Right renal cortex interstitium (tissue), 3 donors: ENCODE measurements at places on chromosomes 1 and 21.

- DNase-seq = no peak
These were observed 18.7 kb downstream of the DUSP10 start for GRCh38 chr1:221723018-221723847.

- no peak for DNase-seq
These were observed 685.0 kb downstream of the MATN1 start for GRCh38 chr1:30038134-30039025.

GRCh38 chr1:162570718-162571117, 9.2 kb downstream of the UAP1 start:
- DNase-seq = no peak

GRCh38 chr1:94247138-94248094, 10.0 kb upstream of the ARHGAP29 start:
- no peak for DNase-seq

GRCh38 chr1:98929437-98929836, 75.2 kb downstream of the PLPPR5 start:
- DNase-seq = no peak

DNA sequence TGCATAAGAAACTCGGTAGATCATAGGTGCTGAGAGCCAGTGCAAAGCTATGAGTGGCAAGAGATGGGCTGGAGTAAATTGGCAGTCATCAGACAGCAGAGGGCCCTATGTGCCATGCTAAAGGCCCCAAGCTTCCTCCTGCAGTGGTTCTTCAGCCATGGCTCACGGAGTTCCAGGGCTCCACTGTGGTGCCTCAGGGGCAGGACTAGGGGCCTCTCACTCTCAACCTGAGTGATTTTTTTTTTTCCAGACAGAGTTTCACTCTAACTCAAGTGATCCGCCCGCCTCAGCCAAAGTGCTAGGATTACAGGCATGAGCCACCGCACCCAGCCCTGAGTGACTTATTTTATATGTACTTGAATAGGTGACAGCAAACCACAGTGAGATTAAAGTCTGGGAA, 10.4 kb upstream of the GJA8 start:
- no peak for DNase-seq

DNA sequence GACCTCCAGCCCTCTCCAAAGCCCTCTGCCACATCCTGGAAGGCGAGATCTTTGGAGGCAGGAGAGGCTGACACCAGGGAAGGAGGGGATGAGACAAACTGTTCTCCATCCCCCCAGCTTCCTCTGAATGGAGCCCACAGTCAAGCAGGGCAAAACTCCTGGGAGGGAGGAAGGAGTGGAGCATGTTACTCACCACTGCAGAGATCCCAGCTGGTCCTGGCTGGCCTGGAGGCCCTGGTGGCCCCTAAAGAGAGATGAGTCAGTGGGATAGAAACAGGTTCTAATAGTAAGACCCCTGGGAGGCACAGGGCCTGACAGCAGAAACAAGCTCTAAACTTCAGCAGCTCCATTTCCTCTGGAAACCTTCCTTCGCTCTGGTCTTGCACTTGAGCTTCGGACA, 14.0 kb upstream of the PEF1 start:
- DNase-seq = no peak

GRCh38 chr1:2272686-2273400, 44.7 kb downstream of the SKI start:
- DNase-seq = no peak

DNA sequence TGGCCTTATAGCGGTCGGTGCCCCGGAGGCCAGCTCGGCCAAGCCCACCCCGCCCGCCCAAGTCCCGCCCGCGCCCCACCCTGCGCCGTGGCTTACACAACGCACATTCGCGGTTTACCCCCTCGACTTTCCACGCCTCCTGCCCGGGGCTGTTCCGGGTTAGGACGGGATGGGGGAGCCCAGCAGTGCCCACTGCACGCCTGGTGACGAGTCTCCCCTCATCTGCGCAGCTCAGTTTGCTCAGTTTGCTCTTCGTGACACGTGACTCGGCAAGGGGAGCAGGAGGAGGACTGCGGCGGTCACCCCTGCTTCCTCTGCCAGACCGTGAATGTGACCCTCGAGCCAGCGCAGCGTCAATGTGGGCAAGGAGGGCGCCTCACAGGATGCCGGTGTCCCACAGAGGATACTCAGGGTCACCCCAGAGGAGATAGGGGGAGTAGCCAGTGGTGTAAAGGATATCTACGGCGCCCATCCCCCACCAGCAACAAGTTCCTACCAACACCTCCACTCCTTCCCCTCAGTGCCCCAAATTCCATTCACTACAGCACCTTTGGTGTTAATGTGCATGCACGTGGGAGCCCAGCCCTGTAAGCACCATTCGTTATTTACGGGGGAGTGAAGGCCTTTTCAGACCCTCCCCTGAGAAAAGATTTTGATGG, 350 bp upstream of the S100A6 start:
- DNase-seq = no peak

DNA sequence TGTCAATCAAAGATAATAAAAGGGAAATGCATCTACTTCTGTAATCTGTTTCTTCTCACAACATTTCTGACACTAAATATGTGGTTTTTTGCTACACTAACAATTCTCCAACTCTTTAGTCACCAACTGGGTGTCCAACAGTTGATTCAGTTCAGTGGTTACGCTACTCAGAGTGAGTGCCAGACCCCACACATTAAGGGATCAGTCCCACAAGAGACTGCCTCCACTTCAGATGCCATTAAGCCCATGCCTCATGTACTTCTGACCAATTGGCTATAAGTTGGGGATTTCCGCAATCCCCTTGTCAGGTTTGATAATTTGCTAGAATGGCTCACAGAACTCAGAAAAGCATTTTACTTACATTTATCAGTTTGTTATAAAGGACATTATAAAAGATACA, 28.4 kb downstream of the RNF2 start:
- no peak for DNase-seq

DNA sequence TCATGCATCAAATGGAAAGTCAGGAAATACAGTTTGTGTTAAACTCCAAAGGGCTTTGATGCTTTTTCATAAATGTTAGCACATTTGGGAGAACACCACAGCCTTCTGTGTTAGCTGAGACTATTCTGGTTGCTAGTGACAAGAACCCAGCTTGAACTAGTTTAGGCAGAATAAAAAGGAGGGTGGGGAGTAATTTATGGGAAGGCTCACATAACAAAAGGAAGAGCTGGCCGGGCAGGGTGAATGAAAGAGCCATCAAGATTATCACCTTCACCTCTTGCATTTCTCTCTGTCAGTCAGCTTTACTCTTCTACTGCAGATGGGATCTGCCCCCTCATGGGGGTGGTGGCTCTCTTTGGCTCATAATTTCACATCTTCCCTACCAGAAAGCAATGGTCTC, 75.4 kb upstream of the VTCN1 start:
- no peak for DNase-seq

DNA sequence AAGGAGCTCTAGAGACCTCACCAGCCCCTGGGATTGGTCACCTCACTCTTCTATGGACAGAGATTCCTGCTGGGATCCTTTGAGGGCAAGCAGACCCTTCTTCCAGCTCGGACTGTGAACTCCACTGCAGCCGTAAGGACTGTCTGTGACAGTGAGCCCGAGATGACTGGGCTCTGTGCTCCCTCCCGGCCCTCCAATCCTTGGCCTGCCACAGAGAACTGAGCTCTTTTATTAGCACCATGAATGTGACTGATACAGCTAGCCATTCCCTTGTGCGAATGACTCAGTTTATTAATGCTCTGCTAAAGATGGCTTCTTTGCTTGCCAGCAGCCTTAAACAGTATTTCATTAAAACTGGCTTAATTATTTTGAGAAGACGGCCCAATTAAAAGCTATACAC, 194.6 kb upstream of the LMO4 start:
- DNase-seq = no peak

- no peak for DNase-seq
These were observed 491.1 kb upstream of the LRRC7 start for GRCh38 chr1:69076631-69077030.
